ENCODE measurements at places on chromosomes 12 and 14.
A peak's percentile ranks its signal among the peaks of the same experiment; 100 is the strongest.

GRCh38 chr14:30960216-30960615, 65.2 kb upstream of the AP4S1 start:
- DNase-seq, result peak; percentile 21

DNA sequence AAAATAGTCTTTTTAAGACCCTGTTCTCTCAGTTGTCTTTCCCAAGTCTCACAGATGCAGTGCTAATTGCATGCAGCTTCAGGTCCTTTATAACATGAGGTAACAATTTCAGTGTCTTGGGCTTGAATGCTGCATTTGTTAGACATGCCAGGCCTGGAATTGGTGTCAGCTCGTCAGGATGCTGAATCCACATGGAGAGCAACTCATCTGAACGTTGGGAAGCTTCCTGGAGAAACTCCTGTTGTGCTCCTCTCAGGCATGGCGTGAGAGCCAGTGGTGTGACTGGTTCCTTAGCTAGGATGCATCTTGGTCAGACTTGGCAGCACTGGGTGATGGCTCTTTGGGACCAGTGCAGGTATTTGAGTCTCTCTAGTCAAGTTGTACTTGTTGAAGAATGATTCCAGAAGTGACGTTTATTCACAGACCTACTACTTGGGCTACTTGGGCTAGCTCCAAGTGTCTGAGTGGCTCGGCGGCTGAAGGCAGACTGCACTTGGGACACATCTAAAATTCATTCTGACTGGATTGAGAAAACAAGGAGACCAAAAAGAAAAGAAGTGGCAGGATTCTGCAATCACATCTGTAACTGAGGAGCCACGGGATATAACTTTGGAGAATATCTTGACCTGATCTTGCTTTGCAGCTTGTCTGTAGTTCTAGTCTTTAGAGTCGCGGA, 134.8 kb upstream of the ARHGAP5 start:
- no peak for DNase-seq

DNA sequence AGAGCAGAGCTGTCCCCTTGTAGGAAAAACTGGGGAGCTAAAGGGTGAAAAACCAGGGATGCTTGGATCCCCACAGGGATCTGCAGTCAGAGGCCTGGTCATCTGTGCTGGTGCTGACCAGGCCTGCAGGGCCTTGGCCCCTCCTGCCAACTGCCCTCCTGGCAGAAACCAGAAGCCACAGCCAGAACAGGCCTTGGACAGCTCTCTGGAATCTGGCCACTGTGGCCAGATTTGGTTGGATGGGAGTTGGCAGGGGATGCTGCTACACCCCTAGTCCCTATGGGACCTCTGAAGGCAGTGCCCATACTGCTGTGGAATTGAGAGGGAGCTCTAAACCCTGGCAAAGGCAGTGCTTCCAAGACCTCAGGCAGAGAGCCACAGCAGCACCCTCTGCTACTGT, 9.2 kb upstream of the GPX2 start:
- no peak for DNase-seq

DNA sequence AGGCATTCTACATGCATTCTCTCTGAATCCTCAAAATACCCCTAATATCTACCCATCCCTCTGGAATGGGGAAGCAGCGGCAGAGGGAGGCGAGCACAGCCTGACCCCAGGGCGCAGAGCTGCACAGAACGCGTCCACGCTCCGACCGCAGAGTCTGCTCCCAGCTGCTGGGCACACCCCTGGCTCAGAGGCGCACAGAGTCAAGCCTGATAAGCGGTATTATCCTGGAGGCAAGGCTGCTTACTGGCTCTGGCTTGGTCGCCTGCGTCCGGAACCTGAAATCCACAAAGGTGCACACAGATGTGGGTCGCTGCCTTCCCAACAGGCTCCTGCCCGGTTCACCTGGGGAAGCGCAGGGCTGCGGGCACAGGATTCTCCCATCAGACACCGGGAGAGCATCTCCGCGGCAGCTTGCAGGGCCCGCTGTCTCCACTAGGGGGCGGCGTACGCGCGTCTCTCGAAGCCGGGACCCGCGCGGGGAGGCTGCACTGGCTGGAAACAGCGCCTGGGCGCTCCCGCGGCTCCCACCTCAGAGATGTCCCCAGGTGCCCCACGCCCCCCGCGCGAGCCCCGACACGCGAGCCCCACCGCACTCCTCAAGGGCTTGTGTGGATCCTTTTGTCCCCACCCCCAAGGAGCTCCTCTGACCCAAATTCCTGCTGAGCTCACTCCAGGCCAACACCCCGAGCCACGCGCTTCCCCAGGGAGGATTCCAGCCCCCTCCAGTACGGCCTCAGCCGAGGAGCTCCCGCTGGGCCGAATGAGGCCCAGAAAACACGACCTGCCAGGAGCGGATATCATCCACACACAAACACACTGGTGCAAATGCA, 120.1 kb upstream of the FZD10 start:
- no peak for DNase-seq

DNA sequence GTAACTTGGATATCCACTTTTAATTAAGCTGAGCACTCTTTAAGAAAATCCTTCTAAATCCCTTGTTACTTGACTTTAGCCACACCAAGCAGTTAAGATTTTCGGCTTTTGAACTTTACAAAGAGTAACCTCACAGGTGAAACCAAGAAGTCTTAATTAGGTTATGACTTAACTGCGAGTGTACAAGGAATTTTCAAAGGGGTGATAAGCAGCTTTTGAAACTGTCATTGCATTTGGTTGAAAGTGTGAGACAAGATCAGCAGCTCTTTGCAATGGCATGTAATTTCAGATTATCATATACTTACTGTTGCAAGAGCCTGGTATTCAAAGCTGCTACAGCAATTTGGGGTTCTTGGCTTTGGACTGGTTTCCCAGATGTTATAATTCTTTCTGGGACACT, 137.5 kb downstream of the TMEM117 start:
- no peak for DNase-seq

- DNase-seq, result no peak
Observed at GRCh38 chr12:10634427-10634826, 21.0 kb upstream of the MAGOHB start.

- DNase-seq, result no peak
Observed at GRCh38 chr12:51661199-51661598, 70.2 kb downstream of the SCN8A start.

- no peak for DNase-seq
Observed at GRCh38 chr12:29883941-29884554, 100.3 kb upstream of the TMTC1 start.

GRCh38 chr12:24127919-24128721, 178.7 kb upstream of the SOX5 start:
- no peak for DNase-seq

GRCh38 chr14:68331426-68331825, 461.4 kb downstream of the ZFP36L1 start:
- no peak for DNase-seq

DNA sequence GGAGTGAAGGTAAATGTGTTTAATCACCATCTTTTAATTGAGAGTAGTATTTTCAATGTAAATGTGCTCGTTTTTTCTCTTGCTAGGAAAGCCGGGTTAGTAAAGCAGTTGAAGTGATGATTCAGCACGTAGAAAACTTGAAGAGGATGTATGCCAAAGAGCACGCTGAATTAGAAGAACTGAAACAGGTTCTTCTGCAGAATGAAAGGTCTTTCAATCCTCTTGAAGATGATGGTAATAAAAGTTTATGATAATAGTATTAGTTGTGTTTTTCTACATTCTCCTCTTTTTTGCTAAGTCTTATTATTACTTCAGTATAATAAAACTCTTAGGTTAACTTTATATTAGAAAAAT, 93.9 kb downstream of the DNAI7 start:
- DNase-seq, result peak; percentile 51

DNA sequence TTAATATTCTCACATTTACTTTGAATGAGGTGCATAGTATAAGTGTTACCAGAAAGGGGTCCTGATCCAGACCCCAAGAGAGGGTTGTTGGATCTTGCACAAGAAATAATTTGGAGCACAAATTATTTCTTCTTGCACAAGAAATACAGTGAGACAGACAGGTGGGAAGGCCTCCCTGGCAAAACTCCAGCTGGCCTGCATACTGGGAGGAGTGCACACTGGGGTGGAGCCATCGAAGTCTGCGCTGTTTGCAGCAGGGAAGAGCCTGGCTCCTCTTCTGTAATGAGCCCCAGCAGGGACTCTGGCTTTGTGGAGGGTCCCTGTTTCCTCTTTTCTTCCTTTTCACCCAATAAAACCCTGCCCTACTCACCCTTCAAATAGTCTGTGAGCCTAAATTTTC, 141.6 kb downstream of the GLT1D1 start:
- no peak for DNase-seq

DNA sequence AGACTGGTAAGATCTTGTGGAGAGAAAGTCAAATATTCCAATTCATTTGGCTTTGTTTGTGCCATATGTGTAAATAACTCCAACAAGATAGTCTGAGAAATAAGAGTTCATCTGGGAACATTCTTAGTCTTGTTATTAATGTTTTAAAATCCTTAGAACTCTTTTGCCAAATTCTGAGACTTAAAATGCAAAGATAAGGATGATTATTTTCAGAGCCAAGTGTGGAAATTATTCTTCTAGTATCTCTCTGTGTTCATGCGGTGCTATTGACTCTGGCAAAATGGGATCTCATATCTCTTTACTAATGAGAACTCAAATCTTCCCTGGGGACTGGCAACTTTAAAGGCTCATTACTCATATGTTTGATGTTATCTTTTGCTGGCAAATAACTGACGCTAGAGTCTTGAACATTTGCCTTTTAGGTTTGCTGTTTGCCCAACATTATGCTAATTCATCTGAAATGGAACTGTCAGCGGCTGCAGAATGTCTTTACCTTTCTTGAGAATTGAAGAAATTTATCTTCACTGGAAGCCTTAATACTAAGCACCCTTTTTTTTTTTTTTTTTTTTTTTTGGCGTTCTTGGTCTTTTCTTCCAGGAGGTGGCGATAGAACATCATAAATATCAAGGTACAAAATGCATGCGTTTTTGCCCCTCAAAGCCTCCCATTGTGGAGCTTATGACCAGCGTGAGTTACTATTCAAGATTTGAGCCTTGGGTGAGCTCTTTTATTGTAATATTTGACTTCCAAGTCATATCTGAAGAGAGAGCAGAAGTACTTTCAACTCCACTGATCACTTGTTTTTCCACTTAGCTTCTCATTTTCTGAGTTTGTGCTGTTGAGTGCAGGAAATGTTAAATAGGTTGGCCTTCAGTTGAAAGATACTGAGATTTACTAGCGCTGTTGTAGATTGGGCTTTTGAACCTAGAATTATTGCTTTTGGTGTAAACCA, 86.5 kb downstream of the CAND1 start:
- DNase-seq, result peak; percentile 5

DNA sequence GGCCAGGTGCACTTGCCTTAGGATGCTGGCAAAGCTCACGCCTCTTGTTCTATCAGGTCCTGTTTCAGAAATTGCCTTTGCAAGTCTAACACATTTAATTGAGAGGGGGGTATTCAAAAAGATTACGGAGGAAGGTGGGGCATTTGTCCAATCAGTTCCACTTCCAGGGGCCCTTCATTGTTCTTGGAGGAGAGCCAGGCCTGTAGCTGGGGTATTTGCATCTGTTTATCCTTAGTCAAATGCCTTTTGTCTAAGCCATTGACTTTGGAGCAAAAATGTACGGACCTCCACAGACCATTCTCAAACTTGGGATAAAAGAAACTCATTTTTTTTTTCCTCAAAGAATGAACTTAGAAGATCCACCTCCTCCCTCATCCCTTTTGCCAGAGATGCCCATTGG, 582.0 kb downstream of the BCL11B start:
- DNase-seq, result no peak

DNA sequence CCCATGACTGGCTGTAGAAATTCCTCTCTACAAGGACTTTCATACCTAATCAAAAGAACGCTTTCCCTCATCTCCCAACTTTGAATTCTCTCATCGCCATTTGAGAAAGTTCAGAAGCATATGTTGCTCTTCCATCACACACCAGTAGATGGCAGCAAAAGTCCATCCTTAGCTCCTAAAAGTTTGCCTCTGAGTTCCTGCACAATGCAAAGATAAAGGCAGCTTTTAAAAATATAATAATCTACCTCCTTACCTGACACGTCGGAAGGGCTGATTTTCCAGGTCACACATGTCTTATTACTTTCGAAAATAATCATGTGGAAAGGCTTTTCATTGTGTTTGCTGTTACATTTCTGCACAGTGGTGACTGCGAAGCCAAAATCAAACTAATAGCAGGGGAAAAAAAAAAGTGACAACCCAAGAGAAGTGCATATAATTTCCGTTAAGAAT, 456.7 kb upstream of the SEL1L start:
- peak; percentile 31 for DNase-seq

- peak; percentile 33 for DNase-seq
Observed at GRCh38 chr12:96015672-96016071, 19.5 kb upstream of the HAL start.

DNA sequence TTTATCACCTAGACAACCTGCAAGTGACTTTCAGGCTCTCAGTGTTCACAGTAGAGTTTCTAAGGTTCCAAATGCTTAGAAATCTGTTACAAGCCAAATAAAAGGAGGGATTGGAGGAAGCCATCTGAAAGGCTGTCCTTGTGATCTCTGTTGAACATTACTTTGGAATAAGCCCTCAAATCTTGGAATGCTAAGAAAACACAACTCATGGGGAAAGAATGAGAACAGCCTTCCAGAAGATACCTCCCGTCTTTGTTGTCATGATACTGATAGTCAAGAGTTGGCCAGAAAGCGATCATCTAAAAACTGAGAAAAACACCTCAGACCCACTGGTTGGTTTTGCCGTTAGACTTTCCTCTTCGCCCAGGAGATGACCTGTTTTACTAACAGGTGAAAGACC, 44.4 kb upstream of the KCNK13 start:
- DNase-seq, result no peak

GRCh38 chr12:31736472-31736871, 7.7 kb upstream of the AMN1 start:
- DNase-seq, result peak; percentile 62

DNA sequence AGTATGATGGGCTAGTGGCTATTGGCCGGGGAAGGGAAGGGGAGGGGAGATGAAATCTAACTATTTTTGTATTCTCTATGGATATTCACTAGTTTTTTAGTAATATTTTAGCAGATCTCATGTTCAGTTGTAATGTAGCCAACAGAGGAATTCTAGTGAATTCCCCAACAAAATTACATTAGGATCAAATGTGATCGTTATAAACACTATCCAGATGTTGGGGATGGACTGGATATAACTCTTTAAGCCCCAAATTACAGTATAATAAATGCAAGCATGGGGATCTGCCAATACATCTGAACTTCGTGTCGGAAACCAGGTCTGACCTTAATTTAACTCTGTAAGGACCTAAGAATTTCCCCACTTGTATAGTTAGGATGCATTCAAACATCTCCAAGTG, 21.5 kb downstream of the LLPH start:
- DNase-seq, result no peak

DNA sequence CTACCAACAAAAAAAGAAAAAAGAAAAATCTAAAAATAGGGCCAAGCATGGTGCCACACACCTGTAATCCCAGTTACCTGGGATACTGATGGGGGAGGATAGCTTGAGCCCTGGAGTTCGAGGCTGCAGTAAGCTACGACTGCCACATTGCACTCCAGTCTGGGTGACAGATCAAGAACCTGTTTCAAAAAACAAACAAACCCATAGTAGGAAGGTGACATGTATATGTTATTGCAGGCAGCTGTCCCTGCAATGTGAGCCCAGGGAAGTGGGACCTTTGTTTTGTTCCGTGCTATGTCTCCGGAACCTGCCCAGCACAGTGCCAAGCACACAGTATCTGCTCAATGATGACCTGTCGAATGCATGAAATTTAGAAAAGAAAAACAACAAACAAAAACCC, 37.2 kb upstream of the YY1 start:
- DNase-seq, result no peak
